ENCODE measurements at places on chromosomes 3 and 15. TPM values are rescaled to one million over a fixed set of nuclear protein-coding genes. Genes with fewer than 3 reads are reported as not detected.

DNA sequence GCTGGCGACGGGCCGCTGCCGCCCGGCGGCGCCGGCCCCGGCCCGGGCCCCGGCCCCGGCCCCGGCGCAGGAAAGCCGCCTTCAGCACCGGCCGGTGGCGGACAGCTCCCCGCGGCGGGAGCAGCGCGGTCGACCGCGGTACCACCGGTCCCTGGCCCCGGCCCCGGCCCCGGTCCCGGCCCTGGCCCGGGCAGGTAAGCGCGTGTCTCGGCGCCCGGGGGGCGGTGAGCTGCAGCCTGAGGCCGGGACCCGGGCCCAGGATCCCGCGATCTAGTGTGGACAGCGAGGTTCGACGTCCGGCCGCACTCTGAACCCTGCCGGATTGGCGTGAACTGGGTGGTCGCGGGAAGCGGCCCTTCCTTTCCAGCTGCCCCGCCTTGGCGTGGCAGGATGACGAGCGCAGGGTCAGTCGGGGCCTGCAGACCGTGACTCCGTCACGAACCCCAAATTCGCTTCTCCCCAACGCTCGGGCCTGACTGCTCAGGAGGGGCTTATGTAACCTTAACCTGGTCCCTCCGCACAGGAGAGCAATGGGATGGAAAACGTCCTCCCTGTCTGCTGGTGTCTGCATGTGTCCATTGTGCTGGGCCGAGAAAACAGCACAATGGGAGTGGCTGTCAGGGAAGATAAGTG is 472 bp downstream of the BSN start:
- DNase-seq: peak; percentile 85
- no peak overlapping the region for H3K27ac ChIP-seq
- no peaks in the 10 kb centered on the region for H3K36me3 ChIP-seq
- peak overlapping the region; percentile 68 for H3K4me3 ChIP-seq

DNA sequence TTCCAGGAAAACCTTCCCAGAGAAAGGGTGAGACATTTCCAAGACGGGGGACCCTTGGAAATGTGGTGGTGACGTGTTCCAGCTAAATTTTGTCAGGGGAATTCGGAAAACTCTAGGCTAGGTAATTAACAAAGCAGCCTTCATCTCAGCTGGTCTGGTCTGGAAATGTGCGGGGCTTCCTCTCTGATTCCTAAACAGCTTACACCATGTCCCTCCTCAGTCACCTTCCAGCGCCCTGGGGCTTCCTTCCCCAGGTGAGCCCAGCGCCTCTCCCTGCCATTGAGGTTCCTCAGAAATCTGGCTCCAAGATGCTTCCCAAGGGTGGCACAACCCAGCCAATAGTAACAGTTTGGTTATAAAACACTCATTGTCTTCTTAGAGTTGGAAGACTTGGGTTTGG is 571 bp downstream of the ACAD9 start:
- H3K4me3 ChIP-seq: peak overlapping the region; percentile 89
- peak overlapping the region; percentile 87 for H3K27ac ChIP-seq
- no peaks in the 10 kb centered on the region for H3K27me3 ChIP-seq
- no peak for DNase-seq

GRCh38 chr3:194086388-194087075 is 49.4 kb upstream of the HES1 start:
- H3K4me1 ChIP-seq: peaks cover 31% of the 10 kb centered on the region
- H3K4me3 ChIP-seq: no peak overlapping the region
- H3K36me3 ChIP-seq: no peaks in the 10 kb centered on the region

DNA sequence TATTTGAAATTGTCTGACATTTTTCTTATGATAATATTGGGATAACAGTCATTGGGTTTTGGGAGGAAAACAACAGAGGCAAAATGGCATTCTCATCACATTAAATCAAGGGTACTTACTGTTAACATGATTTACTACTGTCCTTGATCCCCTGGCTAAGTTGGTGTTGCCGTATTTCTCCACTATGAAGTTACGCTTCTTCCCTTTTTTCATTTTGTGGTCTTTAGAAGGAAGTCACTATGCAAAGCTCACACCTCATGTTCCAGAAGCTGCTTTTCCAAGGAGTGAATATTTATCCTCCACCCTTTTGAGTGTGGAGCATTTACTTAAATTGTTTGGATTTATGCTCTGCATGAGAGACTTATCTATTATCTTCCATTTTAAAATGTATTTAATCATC is 63.7 kb downstream of the ALCAM start:
- H3K4me1 ChIP-seq: no peaks in the 10 kb centered on the region
- no peak overlapping the region for H3K4me3 ChIP-seq
- no peak for DNase-seq
- no peak overlapping the region for H3K27ac ChIP-seq

DNA sequence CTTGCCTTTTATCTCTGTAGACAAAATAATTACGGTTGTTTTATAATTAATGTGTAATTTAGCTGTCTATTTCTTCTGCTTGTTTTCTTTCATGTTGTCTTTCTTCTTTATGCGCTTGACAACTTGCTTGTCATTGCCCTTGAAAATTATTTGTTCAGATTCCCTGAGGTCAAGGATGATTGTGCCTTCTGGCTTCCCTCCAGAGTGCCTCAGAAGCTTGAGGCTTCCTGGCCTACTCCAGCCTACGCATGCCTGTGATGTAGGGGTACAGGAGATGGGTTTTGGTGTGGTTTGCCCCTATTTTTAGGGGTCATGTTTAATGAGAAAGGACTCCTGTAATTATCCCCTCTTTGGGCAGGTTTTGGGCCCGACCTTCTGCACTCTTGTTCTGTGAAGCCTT is 231.5 kb downstream of the SV2B start:
- no peaks in the 10 kb centered on the region for H3K27me3 ChIP-seq
- H3K27ac ChIP-seq: no peak overlapping the region
- no peak overlapping the region for H3K4me3 ChIP-seq
- no peaks in the 10 kb centered on the region for H3K4me1 ChIP-seq
- DNase-seq: no peak

Gene TM4SF1
- 49.2 TPM for total RNA-seq

Gene ROBO1
- total RNA-seq: 1.8 TPM

Measured in Caco-2 (cell line).